ENCODE measurements at places on chromosomes 4 and X. TPM values are rescaled to one million over a fixed set of nuclear protein-coding genes. Genes with fewer than 3 reads are reported as not detected.

The CC2D2A gene
- 62.2 TPM for polyA plus RNA-seq

The TFDP3 gene
- not detected for polyA plus RNA-seq

The FRG1 gene
- 66.7 TPM for polyA plus RNA-seq

GRCh38 chr4:188232428-188232827, 93.2 kb downstream of the TRIML1 start:
- DNase-seq = no peak

DNA sequence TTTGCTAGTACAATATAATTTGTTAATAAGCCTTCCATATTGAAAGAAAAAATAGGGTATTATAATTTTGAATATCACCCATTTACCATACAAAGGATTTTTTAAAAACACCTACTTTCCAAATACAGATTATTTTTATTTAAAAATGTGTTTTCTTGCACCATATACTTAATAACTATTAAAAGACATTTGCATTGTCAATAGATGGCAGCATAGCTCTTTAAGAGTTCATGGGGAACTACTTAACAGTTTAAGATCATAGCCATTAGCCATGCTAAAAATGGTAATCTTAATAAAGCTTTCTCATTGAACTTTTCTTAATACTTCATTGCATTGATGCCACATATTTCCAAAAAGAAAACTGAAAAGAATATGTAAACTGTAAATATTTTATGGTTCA, 1995.9 kb downstream of the C4orf33 start:
- peak; percentile 52 for DNase-seq

DNA sequence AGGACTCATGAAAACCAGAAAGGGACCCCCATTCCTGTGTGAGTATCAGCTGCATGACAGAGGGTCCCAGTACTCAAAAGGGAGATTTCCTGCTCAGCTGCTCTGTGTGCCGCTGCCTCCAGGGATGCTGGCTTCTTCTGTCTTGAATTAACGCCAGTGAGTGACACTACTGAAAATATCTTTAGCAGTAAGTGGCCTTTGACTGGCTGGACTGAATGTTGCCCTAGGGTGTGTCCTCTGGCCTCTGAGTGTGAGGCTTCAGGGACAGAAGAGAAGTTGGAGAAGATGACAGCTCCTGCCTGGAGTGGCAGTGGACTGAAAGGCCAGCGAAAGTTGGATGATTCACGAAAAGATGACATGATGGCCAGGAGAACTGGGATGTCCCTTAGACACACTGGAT, 95.4 kb downstream of the LIMCH1 start:
- no peak for DNase-seq

- no peak for DNase-seq
Observed at GRCh38 chr4:113336556-113336955, 287.1 kb downstream of the ANK2 start.

GRCh38 chr4:48483006-48483776, at the start of gene SLC10A4:
Gene SLC10A4 (plus strand): TSS chr4:48483343. CDS start chr4:48483562, 219 bp downstream.
- no peak for DNase-seq
